ENCODE measurements at places on chromosomes 4 and X.

- DNase-seq: no peak
Observed at GRCh38 chr4:7364979-7365378, 69.8 kb downstream of the PSAPL1 start.

- DNase-seq: no peak
Observed at GRCh38 chr4:1218634-1219565, 30.0 kb downstream of the CTBP1 start.

DNA sequence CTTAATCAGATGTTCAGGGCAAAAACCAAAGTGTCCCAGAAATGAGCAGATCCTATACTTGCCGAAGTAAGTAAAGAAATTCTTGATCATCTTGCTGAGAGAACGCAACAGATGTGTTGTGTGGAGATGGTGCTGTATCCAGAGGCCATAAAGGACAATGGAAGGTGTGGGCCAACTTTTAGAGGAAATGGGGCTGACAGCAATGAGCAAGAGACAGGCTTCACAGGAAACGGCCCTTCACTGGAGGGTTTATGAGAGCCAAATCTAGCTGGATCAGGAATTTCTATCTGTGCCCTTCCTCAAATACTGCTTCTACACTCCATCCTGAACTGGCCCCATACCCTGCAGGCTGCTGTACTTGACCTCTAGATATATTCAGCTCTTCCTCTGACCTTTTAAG lies 583.9 kb upstream of the DIPK2B start:
- DNase-seq: no peak

- no peak for DNase-seq
Observed at GRCh38 chr4:188005561-188005960, 10.0 kb downstream of the ZFP42 start.

DNA sequence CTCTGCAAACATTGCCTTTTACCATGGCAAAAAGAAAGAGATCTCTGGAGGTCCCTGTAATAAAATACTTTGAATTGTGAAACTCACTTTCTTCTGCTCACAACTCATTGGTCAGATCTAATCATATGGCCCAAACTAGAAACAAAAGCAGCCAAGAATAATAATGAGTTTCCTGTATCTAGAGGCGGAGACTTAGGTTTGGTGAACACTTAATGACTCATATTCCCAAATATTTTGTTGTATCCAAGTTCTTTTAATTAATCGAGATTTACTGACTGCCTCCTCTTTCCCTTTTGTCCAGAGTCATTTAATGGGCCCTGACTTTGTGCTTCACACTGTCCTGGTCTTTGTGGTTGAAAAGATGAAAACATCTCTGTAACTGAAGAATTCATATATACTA lies 190.6 kb downstream of the CCSER1 start:
- no peak for DNase-seq

- no peak for DNase-seq
Observed at GRCh38 chr4:107978716-107979451, 10.8 kb upstream of the HADH start.

DNA sequence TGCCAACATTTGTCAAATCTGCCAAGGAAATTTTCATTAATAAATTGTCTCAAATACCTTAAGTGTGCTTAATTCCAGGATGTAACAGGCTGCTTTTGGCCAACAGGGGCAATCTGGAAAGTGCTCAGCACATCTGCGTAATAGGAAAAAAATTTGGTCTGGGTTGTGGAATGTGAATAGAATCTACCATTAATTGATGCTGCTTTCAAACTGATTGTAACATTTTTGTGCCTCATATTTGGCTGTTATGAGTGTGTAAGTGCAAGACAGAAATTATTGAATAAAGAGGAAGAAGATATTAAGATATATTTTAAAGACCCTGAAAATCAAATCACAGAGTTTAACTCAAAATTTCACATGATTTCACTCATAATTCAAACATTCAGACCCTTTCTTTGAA lies 41.1 kb downstream of the REELD1 start:
- DNase-seq: no peak

- no peak for DNase-seq
Observed at GRCh38 chrX:2696698-2697215, 5.7 kb downstream of the CD99 start.

DNA sequence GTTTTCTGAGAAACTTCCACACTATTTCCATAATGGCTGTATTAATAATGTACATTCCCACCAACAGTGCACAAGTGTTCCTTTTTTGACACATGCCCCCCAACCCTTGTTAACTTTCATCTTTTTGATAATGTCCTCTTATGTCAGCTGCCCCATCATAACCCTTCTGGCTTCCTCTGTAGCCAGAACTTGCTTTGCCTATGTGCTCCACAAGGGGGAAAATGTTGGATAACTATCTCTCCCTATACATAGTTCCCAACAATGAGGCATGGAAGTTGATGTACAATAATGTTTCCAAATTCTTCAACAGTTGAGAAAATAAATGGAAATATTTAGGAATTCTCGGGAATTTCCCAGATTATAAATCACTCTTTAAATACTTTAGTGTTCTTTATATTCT lies 142.9 kb downstream of the ASB9 start:
- DNase-seq: no peak

DNA sequence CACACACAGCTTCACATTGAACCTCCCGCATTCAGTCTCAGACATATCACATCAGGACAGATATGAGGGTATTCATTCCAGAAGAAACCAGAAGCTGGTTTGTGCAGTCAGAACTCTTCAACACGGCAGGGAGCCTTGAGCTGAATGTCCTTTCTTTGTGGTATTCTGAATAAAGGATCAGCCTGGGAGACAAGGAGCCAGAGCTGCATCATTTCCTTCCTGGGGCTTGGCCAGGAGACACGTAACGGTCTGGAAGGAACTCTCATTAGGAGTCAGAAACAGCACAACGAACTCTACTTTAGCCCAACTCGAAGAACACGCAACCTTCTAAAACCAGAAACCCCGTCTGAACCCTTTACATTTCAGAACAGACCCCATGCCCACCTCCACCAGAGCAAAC lies 46.4 kb downstream of the KDR start:
- no peak for DNase-seq

DNA sequence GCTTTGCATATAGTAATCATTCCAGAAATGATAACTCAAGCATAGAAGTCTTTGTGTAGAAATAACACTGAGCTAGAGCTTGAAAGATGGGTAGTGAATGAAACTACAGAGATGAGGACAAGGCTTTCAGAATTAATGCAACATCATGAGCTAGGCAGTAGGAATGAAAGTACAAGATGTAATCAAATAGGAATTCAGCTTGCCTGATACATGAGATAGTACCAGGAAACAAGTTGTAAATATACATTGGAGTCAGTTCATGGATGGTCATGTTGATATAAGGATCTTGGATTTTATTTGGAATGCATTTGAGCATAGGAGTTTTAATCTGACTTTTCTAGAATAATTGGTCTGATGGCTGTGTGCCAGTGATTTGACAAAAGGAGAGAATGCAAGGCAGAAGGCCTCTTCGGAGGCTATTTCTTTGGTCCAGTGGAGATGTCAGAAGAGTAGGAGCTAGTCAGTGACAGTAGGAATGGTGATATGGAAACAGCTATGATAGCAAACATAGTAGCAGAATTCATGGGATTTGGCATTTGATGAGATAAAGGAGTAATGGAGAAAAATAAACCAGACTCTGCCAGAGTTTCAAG lies 206.4 kb upstream of the PACRGL start:
- no peak for DNase-seq

GRCh38 chr4:92304606-92305005 lies 840 bp downstream of the GRID2 start:
- no peak for DNase-seq

- no peak for DNase-seq
Observed at GRCh38 chr4:139965789-139966188, 188.2 kb downstream of the MAML3 start.

DNA sequence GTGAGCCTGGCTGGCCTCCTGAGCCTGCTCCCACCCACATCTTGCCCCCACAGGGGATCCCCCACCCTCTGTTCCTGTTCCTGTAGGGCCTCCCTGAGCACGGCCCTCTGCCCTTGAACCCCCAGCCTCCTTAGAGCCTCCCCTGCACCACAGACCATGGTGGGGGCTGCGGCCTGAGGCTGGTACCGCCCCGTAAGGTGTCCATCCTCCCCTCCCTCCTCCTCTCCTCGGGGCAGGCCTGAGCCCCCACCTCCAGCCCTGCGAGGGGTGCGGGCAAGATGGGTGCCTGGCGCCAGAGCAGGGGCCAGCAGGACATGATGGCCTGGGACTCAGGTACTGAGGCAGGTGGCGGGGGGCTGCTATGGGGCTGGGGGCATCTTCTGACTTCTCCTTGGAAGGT lies 28.4 kb upstream of the FGFR3 start:
- DNase-seq: no peak

GRCh38 chr4:173013232-173013930 lies 155.2 kb upstream of the GALNT7 start:
- no peak for DNase-seq

DNA sequence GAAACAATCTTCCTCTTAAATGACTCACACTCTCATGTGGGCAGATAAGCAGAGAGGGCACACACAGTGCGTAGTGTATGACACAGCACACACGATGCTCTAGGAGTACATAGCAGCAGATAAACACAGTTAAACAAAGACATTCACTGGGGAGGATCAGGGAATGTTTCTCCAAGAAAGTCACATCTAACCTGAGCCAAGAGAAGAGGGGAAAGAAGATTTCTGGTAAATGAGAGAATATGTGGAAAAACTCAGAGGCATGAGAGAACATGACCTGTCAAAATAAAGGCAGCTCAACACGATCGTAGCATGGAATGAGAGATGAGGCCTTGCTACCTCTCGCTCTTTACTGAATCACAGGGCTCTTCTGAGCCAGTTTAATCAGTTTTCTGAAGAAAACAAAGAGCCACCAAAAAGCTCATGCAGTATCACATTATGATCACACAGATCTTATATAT lies 251.0 kb downstream of the ANK2 start:
- DNase-seq: no peak

- no peak for DNase-seq
Observed at GRCh38 chr4:184955636-184956035, 62.7 kb upstream of the HELT start.

DNA sequence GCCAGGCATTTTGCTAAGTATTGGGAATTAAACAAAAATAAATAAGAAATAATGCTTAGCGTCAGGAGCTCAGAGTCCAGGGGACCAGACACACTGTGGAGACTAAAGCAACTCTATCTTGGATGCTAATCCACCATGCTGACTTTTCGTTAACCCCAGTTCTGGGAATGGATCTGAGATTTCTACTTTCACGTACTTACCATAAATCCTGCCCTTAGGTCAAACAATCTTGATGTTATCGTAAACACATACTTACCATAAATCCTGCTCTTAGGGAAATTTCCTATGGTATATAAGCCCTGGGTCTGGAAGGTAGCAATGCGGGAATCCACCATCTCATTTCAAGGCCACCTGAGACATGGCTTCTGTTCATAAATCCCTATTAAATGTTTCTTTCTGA lies 204.5 kb upstream of the IGFBP7 start:
- no peak for DNase-seq

All from cortex of kidney (tissue), 1 donor.